ENCODE measurements at places on chromosomes 13 and 19. TPM values are rescaled to one million over a fixed set of nuclear protein-coding genes. Genes with fewer than 3 reads are reported as not detected.

Gene KIR2DL4
- total RNA-seq, result not detected

Gene RABAC1
- 216 TPM for total RNA-seq

Gene FAM32A
- total RNA-seq, result 92.0 TPM

Gene YJEFN3
- total RNA-seq, result 1.6 TPM

Gene CAMSAP3
- 2.5 TPM for total RNA-seq

Gene IL12RB1
- total RNA-seq, result not detected

Gene RFPL4A
- total RNA-seq, result 0.33 TPM

Gene PSG1
- total RNA-seq, result 0.21 TPM

Gene PCID2
- 46.2 TPM for total RNA-seq

Gene ZNF610
- not detected for total RNA-seq

Gene ZSCAN4
- total RNA-seq, result not detected

Gene CYP2F1
- total RNA-seq, result not detected

Gene SH2D3A
- 13.3 TPM for total RNA-seq

Gene PODNL1
- 1.4 TPM for total RNA-seq

Gene WDR18
- 71.6 TPM for total RNA-seq

Gene ZNF440
- total RNA-seq, result 0.10 TPM

Gene ZNF536
- not detected for total RNA-seq

Gene RGS9BP
- total RNA-seq, result 0.29 TPM

Gene CCDC61
- 4.5 TPM for total RNA-seq

Gene ZNF665
- not detected for total RNA-seq

Gene ELF1
- 29.2 TPM for total RNA-seq

Gene HS6ST3
- total RNA-seq, result not detected

Gene MBD3L4
- not detected for total RNA-seq

Gene TEX101
- total RNA-seq, result not detected

Gene S1PR2
- 1.2 TPM for total RNA-seq

Gene KRTDAP
- not detected for total RNA-seq

Gene CGB1
- not detected for total RNA-seq
